HT-29 (cell line): ENCODE measurements at places on chromosomes 5 and 9.

- DNase-seq = no peak
These were observed 11.1 kb downstream of the CSF1R start for GRCh38 chr5:150075233-150075632.

- peak; percentile 49 for DNase-seq
These were observed 635.7 kb downstream of the RAB3C start for GRCh38 chr5:59218424-59219045.

GRCh38 chr5:68217528-68217927 is 2.0 kb downstream of the PIK3R1 start:
- DNase-seq = no peak

DNA sequence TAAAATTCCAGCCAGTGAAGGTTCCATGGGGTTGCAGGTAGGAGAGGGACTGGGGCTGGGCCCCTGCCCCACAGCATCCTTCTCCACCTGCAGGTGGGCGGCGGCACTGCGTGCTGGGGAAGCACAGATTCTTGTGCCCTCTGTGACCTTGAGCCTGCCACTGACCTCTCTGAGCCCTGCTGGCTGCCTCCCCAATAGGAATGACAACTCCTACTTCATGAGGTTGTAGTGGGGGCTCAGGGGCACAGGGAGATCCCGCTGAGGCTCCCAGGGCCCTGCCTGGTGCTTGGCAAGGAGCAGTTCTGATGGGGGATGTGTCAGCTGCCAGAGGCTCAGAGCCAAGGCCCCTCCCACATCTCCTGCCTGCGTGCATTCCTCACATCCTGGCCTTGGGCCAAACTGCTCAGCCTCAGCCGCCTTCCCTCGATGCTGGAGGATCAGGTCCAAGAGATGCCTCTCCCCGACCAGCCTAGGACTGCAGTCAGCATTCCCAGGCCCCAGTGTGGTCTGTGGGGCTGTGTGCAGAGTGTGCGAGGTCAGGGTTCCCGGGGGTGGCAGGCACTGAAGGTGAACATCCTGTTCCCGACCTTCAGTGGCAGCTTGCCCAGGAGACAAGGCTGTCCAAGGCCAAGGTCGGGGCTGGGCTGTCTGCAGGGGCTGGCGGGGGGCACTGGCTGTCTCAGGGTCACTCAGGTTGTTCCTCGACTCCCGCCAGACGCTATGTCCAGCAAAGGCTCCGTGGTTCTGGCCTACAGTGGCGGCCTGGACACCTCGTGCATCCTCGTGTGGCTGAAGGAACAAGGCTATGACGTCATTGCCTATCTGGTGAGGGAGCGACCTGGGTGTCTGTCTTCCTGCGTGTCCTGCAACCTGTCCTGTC is 7.0 kb downstream of the ASS1 start:
- DNase-seq = peak; percentile 86

GRCh38 chr5:176436656-176437055 is 11.5 kb upstream of the FAF2 start:
- no peak for DNase-seq

GRCh38 chr5:131854134-131854533 is 57.3 kb upstream of the FNIP1 start:
- peak; percentile 16 for DNase-seq

DNA sequence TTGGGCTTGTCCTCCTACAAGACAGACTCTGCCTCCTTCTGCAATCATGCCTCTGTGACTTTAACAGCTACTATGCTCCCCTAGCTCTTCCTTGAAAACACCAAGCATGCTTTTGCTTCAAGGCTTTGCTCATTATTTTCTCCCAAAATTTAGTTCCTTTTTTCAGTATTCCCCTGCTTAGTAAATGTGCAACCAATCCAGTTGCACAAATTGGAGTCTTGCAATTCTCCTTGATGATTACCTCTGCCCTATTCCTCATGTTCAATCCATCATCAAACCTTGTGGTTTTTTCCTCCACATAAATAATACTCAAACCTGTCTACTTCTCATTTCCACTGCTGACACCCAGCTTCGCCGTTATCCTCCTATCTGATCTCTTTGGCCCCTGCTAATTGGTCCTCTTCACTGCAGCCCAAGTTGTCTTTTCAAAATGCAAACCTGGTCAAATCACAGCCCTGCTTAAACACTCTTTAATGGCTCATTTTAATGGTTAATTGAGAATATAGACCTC is 296.3 kb downstream of the CWC27 start:
- DNase-seq = no peak

GRCh38 chr5:73274121-73274520 is 101.1 kb downstream of the TMEM174 start:
- no peak for DNase-seq

DNA sequence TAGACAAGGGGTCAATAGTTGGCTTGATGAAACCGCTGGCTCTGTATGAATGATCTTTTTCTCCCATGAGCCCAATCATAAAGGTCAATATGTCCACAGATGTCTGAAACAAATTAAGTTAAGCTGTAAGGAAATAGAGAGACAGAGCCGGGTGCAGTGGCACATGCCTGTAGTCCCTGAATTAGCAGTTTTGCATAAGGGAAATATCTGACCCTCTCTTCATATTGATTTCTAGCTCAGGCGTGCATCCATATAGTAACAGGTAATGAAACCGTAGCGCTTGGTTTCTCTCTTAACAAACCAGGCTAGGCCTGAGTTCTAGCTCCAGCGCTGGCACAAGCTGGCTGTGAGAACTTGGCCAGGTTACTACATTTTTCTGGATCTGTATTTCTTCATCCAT is 118.1 kb upstream of the ERCC6L2 start:
- no peak for DNase-seq

DNA sequence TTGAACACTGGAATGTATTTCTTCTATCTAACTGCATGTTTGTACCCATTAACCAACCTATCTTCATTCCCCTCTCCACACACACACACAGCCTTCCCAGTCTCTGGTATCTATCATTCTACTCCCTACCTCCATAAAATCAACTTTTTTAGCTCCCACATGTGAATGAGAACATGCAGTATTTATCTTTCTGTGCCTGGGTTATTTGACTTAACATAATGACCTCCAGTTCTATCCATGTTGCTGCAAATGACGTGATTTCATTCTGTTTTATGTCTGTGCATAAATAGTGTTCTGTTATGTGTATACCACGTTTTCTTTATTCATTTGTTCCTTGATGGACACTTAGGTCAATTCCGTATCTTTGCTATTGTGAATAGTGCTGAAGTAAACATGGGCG is 38.7 kb upstream of the CTSL start:
- DNase-seq = no peak

GRCh38 chr5:172837640-172838039 is 3.6 kb downstream of the ERGIC1 start:
- DNase-seq = peak; percentile 92

- DNase-seq = no peak
These were observed 189.1 kb downstream of the RANBP17 start for GRCh38 chr5:171050916-171051315.

DNA sequence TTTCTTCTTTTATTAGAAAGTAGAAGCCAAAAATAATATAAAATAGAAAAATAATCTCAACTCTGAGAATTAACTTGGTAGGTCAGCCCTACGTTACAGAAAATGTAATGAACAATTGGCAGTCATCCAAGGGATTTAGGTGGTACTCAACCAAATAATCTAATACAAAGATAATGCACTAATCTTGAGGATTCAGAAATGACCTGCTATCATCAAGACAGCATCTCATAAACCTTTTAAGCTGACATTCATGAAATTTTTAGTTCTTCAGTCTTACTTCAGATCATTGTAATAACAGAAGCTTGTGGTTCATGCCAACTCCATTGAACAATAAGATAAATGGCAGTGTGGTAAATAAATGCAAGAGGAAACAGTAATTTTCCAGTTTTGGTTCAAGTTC is 1058.0 kb downstream of the MAT2B start:
- DNase-seq = no peak

GRCh38 chr5:19196631-19197030 is 791.4 kb downstream of the CDH18 start:
- no peak for DNase-seq

- no peak for DNase-seq
These were observed 47.6 kb downstream of the NSG2 start for GRCh38 chr5:174093123-174093522.

DNA sequence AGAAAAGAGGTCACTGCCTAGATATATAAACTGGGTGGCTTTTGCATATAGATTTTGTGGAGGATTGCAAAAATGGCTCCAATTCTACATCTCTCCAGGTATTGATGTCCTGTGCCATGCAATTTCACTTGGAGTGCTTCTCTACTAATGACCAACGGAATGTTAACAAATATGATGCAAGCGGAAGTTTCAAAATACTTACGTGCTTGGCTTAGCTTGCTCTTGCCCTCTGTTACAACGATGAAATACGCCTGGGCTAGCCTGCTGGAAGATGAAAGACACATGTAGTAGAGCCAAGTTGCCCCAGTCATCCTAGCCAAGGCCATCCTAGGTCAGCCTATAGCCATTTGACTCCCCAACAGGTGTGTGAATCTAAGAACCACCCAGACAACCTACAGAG is 3.6 kb upstream of the POC5 start:
- no peak for DNase-seq

GRCh38 chr5:119315516-119315949 is 40.3 kb upstream of the TNFAIP8 start:
- DNase-seq = peak; percentile 43

- no peak for DNase-seq
These were observed 1808.6 kb upstream of the NUDT12 start for GRCh38 chr5:105371169-105371568.

DNA sequence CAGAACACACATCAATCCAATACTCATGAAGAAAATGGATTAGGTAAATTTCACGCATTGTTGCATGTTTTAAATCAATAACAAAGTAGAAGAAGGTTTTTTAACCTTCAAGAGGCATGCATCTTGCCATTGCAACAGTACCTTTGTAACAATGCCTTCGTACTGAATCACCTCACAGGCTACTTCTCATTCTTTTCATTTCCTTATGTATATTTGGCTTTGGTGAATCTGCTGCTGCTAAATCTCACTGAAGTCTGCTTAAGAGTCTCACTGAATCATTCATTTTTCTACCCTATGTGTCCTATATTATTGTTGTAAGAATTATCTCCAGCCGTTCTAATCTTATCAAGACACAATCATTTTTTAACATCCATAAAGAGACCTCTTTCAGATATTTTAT is 152.5 kb downstream of the CDH10 start:
- DNase-seq = no peak

- DNase-seq = peak; percentile 62
These were observed 466.1 kb downstream of the TLR4 start for GRCh38 chr9:118170032-118170955.

DNA sequence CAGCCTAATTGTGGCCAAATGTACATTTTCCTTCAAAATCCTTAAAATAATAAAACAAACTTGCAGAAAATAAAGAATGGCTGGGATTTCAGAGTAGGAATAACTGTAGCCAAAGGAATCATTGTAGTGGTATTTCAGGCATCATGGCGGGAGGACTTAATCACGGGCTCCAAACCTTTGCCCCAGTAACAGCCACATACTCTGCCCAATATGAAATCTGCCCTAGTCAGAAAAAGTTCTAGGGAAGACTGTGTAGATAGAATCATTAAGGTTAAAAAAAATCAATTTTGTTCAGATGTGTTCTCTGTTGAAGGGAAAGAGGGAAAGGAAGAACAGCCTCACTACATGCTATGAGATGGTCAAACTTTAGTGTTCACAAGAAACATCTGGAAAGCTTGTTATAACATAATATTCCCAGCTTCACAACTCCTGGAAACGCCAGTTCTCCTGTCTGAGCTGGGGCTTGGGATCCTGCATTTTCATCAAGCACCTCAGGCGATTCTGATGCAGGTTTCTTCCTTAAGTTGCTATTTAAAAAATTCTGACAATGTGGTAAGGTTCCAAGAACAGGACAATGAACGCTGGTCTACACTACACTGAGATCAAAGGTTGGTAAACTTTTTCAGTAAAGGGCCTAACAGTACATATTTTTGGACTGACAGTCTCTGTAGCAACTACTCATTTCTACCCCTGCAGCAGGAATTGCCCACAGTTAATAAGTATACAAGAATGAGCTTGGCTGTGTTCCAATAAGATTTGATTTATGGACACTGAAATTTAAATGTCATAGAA is 87.9 kb downstream of the CEMIP2 start:
- peak; percentile 51 for DNase-seq
